ENCODE measurements at places on chromosomes 13 and 19.
A peak's percentile ranks its signal among the peaks of the same experiment; 100 is the strongest.

DNA sequence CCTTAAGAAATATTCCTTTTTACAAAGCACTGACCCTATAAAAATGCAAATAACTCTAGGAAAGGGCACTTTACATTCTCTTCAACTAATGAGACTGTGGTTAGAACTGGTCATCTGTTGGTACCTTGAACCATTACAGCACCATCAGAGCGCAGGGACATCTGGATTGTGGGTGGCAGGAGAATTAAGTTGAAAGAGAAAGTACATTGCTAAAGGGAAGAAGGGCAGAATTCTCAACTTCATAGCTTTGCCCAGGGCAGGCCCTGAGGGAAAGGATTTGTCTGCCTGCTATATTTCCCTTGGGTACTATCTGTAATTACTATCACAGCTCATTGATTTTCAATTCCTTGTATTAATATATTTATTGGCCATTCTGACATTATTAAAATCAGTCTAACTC lies 196.8 kb downstream of the KLF12 start:
- DNase-seq: no peak

GRCh38 chr13:33264620-33264978 lies 21.0 kb downstream of the STARD13 start:
- no peak for DNase-seq

DNA sequence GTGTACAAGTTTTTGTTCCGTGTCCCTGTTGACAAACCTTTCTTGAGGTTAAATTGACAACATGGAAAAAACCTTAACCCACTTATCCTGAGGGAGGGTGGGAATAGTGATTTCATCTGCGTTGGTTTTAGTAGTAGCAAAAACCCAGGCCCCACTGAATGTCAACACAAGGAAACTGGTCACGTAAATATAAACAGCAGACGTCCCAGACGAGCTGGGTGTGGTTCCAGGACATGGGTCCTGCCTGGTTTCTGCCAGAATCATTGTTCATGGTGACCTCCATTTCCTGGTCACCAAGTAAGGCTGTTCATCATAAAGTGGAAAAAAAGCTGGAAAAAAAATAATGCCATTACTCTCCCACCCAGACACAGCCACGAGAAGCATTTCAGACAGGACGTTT lies 16.9 kb upstream of the F2RL3 start:
- DNase-seq: no peak

DNA sequence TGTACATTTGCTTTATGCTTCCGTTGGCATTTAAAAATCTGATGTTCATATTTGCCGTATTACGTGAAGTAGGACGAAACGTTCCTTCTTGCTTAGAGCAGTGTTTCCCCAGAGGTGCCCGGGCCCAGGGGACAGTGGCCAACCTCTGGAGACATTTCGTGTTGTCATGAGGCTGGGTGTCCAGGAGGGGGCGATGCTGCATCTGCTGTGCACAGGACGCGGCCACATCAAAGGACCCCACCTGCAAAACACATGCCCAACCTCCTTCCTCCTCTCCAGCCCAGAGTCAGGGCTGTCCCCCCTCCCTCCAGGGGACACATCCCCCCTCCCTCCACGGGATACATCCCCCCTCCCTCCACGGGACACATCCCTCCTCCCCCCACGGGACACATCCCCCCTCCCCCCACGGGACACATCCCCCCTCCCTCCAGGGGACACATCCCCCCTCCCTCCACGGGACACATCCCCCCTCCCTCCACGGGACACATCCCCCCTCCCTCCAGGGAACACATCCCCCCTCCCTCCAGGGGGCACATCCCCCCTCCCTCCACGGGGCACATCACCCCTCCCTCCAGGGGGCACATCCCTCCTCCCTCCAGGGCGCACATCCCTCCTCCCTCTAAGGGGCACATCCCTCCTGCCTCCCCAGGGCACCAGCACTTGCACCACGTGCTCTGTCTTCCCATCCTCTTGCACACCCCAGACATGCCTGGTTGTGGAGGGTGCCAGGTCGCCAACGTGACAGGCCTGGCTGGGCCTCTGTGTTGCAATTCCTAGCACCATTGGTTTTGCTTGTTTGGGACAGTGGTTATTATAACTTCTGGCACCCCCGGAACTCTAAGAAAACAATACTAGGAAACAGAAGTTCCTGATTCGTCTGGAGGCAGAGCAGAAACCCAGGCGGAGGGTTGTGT lies 46.7 kb downstream of the GAS6 start:
- DNase-seq: peak; percentile 87

DNA sequence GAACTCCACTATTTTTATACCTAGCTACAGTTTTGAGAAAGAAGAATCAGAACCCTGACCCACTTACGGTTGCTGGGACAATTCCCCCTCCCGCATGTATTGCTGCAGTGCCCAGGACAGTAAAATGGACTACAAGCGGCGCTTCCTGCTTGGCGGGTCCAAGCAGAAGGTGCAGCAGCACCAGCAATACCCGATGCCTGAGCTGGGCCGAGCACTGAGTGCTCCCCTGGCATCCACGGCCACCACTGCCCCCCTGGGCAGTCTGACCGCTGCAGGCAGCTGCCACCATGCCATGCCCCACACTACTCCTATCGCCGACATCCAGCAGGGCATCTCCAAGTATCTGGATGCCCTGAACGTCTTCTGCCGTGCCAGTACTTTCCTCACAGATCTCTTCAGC lies 46.0 kb downstream of the GARRE1 start:
- no peak for DNase-seq

- DNase-seq: no peak
Observed at GRCh38 chr13:100812982-100813584, 138.5 kb upstream of the TMTC4 start.

- DNase-seq: no peak
Observed at GRCh38 chr13:70874636-70875035, 766.4 kb upstream of the KLHL1 start.

DNA sequence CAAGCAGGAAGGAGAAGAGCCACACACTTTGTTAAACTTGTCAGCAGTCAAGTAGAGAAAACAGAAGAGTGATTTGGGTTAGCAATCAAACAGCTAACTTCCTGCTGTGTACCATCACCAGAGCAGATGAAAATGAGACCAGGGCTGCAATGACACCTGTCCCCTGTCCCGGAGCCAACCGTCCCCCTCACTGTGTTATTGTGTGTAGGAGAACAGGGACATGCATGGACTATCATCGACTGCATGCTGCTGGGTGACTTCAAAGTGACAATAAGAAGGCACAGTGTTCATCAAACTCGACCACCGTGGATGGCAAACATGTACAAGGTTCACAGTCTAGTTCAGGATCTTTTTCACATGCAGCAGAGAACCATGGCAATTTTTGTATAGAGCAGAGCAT lies 94.0 kb upstream of the SLC15A1 start:
- DNase-seq: no peak

DNA sequence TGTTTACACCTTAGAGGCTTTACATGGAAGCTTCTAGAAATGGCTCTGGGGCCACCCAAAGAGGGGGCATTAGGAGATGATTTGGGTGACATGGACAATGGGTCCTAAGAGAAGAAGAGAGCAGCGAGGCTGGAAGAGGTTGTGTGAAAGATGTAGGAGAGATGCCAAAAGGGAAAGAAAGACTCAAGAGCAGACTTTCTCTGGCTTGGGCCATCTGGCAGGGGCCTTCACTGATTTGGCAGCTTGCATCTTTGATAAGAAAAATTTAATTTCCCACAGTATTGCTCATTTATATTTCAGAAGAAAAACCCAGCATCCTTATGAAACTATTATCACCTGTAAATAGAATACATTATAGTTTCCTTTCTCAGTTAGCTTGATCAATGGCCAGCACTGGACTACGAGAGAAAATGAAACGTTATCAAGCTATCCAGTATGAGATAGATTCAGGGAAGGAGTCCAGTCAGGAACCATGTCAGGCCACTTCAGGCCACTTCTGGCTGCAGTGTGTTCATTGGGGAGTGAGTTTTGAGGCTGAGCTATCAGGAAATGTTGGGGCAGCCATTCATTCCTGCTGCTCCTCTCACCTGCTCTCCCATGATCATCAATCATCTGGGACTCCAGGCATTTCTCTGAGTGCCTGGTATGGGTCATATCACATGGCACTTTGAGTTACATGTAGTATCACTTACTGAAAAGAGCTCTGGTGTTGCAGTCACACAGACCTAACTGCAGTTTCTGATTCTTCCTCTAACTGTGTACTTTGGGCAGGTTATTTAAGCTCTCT lies 10.3 kb downstream of the SCEL start:
- DNase-seq: no peak

DNA sequence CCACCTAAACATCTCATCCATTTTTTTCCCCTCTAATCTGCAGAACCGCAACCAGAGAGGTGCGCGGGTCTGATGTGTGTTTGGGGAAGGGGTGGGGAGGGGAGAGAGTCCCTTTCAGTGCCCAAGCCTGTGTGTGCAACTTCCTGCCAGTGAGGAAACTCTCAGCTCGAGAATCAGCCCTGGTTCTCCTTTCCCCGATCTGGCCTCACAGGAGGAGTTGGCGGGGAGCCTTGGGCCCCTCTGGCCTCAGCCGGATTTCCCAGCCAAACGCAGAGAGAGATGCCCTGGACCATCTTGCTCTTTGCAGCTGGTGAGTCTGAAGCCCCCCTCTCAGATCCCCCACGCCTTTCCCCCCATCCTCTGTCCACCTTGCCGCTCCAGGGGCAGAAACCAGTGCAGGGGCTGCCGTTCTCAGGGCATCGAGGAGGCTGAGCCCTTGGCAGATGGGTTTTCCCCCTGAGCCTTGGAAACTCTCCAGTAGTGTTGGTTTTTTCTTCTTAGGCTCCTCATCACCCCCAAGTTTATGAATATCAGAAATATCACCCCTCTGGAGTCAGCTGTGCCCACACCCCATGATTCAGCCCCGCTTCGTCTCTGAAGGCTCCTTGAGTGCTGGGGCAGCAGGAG lies at the start of gene C19orf38:
TSS of gene C19orf38 (plus strand) at position 186 of the 627 bp plus-strand sequence. CDS start at position 280, 94 bp downstream.
- no peak for DNase-seq

- DNase-seq: no peak
Observed at GRCh38 chr13:110447058-110447511, 114.4 kb downstream of the RAB20 start.

DNA sequence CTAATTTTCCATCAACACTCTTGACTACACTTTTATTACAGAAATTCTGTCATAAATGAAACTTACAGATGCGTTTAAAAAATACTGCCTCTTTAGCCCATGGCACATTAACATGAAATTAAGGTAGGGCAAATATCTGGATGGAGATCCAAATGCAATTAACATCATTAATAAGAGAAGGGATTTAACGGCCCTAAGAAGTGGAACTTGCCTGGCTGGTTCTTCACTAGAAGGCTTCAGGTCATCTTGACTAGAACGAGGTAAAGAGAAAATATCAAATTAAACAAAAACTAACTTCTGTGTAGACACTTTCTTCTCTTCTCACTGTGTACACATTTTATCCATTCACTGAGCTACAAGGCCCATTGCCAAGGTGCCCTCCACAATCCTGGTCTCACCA lies 1093.4 kb downstream of the EFNB2 start:
- DNase-seq: no peak

DNA sequence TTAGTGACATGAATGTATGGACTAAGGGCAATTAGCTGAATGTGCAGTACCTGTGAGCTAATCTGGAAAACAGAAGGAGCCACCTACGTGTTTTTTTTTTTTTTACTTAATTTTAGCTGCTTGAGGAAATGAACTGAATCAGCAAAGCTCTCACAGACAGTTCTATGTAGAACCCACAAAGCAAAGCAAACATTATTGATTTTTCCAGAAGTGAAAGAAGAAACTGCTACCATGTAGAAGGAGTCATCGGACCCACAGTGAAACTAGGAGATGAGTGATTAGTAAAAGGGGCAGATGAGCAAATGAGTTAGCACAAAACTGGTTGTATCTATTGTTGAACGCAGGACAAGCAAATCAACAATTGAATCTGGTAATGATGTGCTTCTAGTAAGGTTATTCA lies 94.1 kb upstream of the SLC7A1 start:
- no peak for DNase-seq

- DNase-seq: peak; percentile 38
Observed at GRCh38 chr13:41271456-41272285, 8.3 kb upstream of the MTRF1 start.

GRCh38 chr19:45514376-45515051 lies 7.2 kb downstream of the VASP start:
- no peak for DNase-seq
